HS-5 (cell line): ENCODE measurements at places on chromosomes 13 and 19.

DNA sequence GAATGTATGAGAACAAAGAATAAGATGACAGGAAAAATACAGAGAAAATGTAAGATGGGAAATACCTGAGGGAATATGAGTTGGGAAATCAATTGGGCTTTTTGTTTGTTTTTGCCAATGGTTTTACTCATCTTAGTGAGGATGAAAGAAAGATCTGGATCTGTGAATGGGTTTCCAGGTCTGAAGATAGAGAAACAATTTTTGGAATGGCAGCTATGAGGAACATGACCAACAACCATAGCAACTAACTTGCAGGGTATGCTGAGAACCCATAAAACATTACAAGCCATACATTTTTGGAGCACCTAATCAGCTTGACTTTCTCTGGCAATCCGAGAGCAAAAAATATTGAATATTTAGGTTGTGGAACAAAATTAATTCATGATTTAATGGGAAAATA lies 290.0 kb downstream of the KCTD12 start:
- DNase-seq, result no peak

DNA sequence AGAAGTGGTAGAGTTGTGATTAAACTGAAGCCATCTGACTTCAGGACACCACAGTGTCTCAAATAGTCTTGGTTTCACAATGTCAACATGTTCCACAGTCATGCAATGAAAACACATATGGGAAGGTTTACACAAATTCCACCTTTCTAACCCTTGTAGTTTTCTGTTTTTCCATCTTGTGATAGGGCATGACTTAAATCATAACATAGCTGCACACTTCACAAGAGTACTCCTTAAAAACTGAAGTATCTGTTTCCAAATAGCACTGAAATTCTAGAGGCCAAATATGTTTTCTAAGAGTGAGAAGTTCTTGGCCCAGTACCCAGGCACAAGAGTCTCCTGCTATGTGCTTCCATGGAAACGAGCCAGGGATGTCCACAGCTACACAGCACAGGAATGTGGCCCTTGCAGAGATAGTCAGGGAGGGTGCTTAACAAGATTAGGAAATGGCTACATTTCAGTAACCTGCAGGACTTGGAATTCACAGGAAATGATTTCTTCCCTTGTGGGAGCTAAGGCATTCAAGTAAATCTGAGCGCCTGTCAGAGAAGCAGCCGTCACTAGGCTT lies 269.1 kb downstream of the NDFIP2 start:
- peak; percentile 53 for DNase-seq

GRCh38 chr13:109836629-109837607 lies 50.5 kb upstream of the IRS2 start:
- DNase-seq, result no peak

- no peak for DNase-seq
These were observed 7.7 kb upstream of the PTOV1 start for GRCh38 chr19:49843265-49843664.

DNA sequence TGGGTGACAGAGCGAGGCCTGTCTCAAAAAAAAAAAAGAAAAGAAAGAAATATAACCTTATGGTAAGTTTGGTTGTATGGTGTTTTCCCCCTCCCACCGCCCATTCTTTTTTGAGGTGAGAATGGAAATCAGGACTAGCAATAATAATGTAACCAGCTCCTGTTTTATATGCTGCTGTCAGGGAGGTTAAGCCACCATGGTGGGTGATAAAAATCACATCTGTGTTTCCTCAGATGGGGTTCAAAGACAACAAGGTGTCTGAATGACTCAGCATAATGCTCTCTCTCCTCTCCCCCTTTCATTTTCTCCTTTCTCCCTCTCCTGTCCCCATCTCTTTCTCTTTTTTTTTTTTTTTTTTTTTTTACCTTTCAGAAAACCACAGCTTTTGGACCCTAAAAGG lies 28.3 kb upstream of the GARRE1 start:
- DNase-seq, result no peak

DNA sequence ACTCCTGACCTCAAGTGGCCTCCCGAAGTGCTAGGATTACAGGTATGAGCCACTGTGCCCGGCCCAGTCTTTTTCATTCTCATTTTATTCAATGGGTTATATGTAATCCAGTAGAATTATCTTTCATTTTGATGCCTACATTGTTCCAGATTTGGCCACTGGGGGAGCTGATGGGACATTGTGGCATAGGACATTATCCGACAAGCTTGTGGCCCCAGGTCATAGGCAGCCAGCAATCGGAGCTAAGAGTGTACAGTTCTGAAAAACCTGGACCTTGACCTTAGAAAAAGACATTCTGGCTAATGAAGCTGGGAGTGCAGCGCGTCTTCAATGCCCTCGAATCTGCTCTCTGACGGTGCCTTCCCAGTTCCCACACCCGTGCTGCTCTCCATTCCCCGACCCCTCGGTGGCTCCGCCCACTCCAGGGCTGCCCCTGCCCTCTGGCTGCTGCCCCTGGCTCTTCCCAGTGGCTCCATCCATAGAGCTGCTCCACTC lies 108.7 kb downstream of the TEX29 start:
- no peak for DNase-seq
